Stimulated activated CD8-positive, alpha-beta memory T cell treated with anti-CD3 and anti-CD28 coated beads, Interleukin-7, amount 100 ng/mL, for 1 hour (primary cell): ENCODE measurements at places on chromosomes 11 and 22.
A peak's percentile ranks its signal among the peaks of the same experiment; 100 is the strongest.

- no peak for DNase-seq
These were observed 529 bp upstream of the CCND1 start for GRCh38 chr11:69640260-69640994.

GRCh38 chr11:14938936-14939335 lies 33.2 kb downstream of the CALCA start:
- no peak for DNase-seq

DNA sequence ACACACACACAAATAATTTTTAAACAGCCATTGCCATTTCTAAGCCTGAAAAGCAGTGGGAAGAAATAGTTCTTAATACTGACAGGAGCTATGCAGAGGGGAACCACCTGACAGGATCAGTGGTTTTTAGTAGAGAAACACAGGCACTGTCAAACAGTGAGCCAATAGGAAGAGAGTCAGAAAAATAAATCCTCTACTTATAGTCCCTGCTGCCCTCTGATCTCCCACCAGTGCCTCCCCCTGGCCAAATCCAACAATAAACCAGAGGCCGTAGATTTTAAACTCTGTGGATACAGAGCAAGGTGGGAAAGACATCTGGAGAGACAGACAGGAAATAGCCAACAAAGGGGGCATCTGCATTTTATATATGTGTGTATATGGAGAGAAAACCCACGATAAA lies 7.9 kb upstream of the OR56B4 start:
- no peak for DNase-seq

DNA sequence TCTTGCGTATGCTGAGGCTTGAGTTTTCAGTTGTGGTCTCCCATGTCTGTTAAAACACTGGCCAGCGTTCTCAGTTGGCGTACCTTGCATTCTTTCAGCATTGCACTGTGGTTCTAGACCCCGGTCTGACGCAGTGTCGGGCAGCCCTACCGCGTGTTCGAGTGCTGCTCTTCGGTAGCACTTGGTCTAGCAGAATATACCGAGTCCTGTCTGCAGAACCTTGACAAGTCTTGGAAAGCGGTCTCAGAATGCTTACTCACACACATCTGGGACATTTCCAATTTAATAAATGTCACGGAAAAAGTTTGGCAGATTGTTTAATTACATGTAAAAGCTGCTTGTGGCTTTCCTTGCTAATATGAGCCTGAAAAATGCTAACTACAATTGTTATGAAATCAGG lies 32.6 kb downstream of the PPFIA1 start:
- no peak for DNase-seq

GRCh38 chr11:122627745-122628144 lies 27.8 kb upstream of the UBASH3B start:
- DNase-seq, result no peak

DNA sequence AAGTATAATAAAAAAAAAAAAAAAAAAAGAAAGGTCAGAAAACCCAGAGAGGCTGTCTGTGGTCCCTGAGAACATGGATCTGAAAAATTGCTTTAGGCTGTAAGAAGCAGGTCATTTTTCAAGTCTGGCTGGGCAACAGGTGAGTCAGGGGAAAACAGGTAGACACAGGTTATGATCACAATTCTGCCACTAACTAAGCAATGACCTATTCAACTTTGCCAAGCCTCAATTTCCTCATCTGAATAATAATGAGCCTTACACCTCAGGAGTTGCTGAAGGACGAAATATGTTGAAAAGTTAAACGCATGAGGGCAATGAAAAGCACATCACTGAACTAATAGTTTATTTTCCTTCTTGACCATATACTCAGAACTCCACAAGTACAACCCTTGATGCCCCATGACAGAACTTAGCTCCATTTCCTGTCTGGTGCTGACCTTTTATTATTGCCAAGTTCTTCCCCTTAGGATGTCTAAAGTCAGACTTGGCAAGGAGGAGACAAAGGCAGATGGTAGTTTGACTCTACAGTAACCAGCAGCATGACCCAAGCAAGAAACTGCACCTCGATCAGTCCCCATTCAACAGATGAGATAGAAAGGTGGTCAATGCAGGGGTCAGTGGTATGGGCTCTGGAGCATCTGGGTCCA lies 93.6 kb downstream of the SYN3 start:
- no peak for DNase-seq

- DNase-seq, result no peak
These were observed 612.7 kb downstream of the BRD1 start for GRCh38 chr22:49214976-49215375.

- no peak for DNase-seq
These were observed 46.8 kb upstream of the PGR start for GRCh38 chr11:101176381-101176780.

- DNase-seq, result no peak
These were observed 206.2 kb upstream of the DDI1 start for GRCh38 chr11:103830205-103830604.

DNA sequence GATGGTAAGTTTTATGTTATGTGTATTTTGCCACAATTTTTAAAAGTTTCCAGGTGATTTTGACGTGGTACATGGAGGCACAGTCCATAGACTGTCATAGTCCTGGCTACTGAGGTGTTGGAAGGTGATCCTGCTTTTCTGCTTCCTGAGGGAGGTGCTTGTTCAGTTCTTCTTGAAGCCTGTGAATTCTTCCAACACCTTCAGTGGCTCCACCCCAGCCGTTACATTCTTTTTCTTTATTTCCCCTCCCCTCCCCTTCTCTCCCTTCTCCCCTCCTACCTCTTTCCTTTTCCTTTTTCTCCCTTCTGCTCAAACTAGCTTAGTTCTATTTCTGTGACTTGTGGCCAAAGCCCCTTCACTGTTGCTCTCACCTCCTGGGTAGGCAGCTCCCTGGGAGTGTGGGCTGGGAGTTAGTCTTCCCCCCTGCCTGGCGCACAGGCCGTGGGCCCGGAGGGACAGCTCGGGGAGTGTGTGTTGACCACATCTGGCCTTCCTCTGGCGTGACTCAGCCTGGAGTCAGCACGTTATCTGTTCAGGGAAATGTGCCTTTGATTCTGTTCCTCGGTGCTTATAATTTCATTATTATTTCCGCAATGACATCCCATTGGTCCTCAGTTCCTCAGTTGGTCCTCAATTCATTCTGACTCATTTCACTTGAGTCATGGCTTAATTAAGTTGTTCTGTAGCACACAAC lies 566.2 kb downstream of the TBC1D22A start:
- no peak for DNase-seq

DNA sequence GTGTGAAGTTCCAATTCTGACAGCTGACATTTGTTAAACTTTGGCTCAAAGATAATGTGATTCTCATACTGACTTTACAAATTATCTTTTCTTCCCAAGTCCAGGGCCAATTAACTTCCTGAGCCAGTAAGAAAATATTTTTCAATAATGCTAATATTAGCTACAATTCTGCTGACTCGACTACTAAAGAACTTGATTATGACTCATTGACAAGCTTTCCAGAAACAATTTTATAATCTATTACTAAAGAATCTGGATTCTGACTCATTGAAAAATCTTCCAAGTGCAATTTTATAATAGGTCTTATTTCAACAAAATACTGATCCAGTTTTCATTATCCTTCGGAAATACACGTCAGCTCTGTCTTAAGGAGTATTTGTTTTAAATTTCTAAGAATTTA lies 12.9 kb upstream of the XKR3 start:
- no peak for DNase-seq

GRCh38 chr11:118129471-118130172 lies 23.0 kb downstream of the SCN4B start:
- DNase-seq, result no peak

- no peak for DNase-seq
These were observed 27.3 kb upstream of the NFAM1 start for GRCh38 chr22:42459287-42460063.

GRCh38 chr22:23534851-23535717 lies 45.0 kb downstream of the IGLL1 start:
- no peak for DNase-seq

GRCh38 chr11:86624366-86624765 lies 48.0 kb downstream of the ME3 start:
- no peak for DNase-seq

DNA sequence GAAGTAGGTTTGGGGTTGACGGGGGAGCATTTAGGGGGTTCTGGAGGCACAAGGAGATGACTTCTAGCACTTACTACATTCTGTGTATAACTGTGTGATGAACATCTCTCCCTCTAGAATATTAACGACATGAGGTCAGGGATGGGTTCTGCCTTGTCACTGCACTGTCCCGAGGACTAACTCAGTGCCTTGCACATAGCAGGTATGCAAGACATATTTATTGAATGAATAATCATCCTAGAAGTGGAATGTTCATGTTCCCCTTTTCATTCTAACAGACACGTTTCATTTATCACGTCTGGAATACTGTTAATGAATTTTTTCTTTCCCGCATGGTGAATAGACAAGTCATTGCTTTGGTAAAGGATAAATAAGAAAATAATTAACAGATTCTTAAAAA lies 12.6 kb downstream of the SYT13 start:
- no peak for DNase-seq

- no peak for DNase-seq
These were observed 53.7 kb upstream of the DEPDC7 start for GRCh38 chr11:32962016-32962415.

- DNase-seq, result peak; percentile 65
These were observed 22.8 kb downstream of the MYH9 start for GRCh38 chr22:36365020-36365411.

DNA sequence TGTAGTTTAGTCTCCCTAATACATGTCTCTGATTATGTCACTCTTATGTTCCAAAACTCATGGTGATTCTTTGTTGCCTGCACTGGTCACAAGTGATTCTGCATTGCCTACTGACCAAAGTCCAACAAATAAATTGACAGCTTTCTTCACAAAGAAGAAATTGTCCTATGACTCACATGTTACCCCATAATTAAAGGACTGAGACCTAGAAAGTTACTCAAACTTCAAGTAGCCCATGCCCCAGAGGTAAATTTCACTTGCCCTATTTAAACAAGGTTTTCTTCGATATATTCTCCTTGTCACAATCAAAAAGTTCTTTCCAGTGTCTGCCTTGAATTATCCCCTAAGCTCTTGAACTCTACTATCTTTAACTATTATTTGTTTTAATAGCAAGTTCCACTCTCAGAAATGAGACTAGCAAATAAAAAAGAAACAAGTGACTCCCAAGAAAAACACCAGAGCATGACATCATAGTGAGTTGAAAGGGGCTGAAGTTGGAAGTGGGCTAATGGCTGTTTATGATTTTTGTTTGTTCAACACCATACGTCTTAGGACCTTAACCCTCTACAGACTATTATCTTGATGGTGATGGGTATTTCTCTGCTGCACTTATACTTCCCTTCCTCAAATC lies 94.5 kb upstream of the BLID start:
- no peak for DNase-seq

- no peak for DNase-seq
These were observed 29.2 kb upstream of the TSKU start for GRCh38 chr11:76753950-76754349.

- no peak for DNase-seq
These were observed 22.0 kb downstream of the RSPH14 start for GRCh38 chr22:23119494-23120414.

DNA sequence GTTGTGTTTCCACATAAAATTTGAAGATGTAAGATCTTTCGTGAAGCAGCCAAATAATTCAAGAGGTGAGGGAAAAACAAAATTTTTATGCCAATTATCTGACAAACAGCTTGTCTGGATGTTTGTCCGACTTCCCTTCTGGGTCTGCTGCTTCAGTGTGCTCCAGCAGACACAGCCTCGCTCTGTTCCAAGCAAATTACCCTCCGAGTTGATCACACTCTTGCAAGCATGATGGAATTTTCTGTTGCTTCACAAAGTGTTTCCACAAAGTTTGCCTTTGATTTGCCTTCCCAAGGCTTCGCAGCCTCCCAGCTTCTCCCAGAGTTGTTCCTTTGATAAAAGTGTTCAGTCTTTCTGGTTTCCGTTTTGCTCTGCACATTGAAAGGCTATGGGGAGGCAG lies 78.4 kb upstream of the SEZ6L start:
- no peak for DNase-seq

- DNase-seq, result peak; percentile 96
These were observed at the start of gene SF1 for GRCh38 chr11:64778473-64779298. Gene SF1, minus strand, starts transcription at chr11:64778542. Its CDS starts 150 bp downstream, at chr11:64778392.

DNA sequence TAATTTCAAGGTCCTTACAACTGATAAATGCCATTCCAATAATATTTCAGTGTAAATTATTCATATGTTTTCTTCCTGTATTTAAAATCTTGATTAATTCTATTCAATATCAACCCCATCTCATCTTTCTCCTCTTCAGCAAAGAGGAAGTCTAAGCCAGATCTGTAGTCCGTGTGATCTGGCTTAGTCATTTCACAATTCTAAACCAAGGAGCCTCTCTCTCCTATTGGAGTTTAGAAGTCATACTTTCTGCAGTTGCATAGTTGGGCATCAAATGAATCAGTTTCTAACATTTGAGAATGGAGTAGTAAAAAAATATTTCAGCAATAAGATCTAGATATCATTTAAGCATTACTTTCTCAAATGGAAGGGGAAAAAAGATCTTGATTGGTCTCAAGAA lies 354.9 kb downstream of the JRKL start:
- no peak for DNase-seq

DNA sequence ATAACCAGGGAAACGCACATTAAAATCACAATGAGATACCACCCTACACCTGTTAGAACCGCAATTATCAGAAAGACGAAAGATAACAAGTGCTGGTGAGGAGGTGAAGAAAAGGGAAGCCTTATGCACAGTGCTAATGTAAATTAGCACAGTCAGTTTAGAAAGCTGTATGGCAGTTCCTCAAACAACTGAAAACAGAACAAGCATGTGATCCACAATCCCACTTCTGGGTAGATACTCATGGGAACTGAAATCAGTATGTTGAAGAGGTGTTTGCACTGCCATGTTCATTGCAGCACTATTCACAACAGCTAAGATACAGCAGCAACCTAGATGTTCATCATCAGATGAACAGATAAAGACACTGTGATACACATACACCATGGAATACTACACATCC lies 75.0 kb upstream of the CCND1 start:
- no peak for DNase-seq

GRCh38 chr11:20087118-20087521 lies 73.2 kb downstream of the DBX1 start:
- DNase-seq, result no peak

- no peak for DNase-seq
These were observed 8.6 kb upstream of the MMP8 start for GRCh38 chr11:102733232-102733875.

- DNase-seq, result no peak
These were observed 619.9 kb downstream of the TBC1D22A start for GRCh38 chr22:47382164-47382890.

GRCh38 chr11:59009661-59010060 lies 70.4 kb downstream of the GLYATL1 start:
- no peak for DNase-seq

DNA sequence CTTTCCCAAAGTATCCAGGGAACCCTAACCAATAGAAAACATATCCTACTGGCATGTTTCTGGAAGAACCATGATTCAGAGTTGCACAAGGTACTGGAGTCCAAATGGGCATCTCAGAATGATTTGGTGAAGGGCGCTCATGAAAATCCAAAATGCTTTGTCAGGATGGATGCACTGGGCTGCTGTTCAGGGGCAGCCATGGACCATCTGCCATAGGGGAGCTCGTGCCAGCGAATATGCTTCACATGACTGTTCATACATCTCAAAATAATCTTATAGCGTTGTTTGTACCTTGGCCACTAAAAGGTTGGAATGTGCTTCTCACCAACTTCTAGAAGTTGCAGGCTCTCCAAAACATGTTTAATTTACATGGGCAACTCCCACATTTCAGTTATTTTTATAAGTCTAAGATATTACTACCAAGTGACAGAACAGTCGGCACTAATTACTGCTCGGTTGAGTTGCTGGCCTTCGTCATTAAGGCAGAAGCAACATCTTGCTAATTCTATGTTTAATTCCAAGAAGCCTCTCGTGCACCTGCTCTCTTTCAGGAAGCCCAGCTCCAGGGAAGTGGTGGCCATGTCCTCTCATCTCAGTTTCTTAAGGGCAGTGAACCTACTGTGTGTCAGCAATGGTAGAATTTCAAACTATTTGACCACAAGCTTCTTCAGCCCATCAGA lies 1497.7 kb downstream of the TBC1D22A start:
- DNase-seq, result no peak
